ENCODE measurements at places on chromosomes 1 and 21.
A peak's percentile ranks its signal among the peaks of the same experiment; 100 is the strongest.

DNA sequence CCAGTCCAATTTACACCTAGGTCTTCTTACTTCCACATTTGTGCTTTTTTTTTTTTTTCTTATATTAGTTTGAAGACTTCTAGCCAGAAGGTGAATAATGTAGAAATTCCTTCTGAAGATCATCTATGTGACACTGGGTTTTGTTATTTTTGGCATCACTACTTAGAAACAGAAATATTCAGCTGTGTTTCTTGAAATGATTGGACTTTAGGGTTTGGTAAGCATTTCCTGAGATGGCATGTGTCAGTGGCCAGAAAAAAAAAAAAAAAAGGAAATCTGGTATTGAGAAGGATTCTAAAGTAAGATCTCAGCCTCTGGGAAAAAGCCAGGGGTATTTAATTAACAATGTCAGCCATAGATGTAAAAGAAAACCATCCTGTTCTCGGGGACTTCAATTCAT, 43.4 kb upstream of the LRRC8C start:
- DNase-seq, result no peak

DNA sequence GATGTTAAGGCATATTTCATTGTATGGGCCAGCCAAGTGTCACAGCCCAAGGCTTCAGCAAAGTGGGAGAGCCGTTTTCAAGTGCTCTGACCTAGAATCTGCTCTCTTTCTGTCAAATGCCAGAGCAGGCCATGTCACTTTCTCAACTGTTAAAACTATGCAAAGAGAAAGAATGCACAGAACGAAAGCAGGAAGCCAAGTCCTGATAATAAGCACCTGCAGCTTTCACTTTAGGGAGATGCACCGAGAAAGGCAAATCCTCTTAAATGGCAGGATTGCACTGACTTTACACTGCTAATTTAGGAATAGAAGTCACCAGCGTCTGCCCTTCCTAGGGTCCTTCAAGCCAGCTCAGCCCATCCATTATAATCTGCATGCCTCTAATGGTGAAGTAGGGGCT, 49.2 kb upstream of the NTPCR start:
- DNase-seq, result no peak

GRCh38 chr21:34670962-34671348, 2.2 kb downstream of the CLIC6 start:
- no peak for DNase-seq

DNA sequence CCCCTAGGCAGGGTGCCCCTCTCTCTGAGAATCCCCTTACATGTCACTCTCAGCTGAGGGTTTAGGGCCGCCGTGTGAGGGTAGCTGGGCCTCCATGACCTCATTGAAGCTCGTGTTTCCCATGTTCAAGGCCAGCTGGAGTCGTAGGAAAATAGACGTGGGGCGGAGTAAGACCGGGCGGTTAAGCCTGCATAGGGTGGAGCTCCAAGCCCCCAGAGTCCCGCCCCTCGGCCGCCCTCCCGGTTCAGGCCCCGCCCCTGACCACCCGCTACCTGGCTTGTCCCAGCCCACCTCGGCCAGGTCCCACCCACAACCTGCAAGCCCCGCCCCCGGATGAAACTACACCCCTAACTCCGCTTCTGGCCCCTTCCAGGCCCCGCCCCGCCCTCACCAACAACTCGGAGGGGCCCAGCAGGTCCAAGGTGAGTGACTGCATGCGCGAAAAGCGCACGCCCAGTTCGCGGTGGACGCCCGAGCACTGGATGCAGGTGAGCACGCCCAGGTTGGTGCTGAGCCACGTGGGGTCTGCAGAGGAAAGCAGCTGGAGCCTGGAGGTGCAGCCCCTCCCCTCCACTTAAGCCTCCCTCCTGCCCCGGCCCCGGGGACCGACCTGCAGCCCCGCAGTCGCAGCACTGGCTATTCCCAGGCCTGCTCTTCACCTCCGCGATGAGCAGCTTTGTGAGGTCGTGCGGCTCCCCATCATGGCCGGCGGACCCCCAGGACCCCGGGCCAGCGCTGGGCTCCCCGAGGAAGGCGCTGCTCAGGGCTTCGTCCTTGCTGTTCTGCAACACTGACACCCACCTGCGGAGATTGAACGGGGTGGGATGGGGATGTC, 12.2 kb upstream of the TCEA3 start:
- no peak for DNase-seq

GRCh38 chr1:114112775-114113174, 40.9 kb downstream of the SYT6 start:
- no peak for DNase-seq

- no peak for DNase-seq
Measured at GRCh38 chr21:33403128-33403785, at the start of gene IFNGR2. Gene IFNGR2, plus strand, starts transcription at chr21:33403413. Its CDS starts 131 bp downstream, at chr21:33403544.

DNA sequence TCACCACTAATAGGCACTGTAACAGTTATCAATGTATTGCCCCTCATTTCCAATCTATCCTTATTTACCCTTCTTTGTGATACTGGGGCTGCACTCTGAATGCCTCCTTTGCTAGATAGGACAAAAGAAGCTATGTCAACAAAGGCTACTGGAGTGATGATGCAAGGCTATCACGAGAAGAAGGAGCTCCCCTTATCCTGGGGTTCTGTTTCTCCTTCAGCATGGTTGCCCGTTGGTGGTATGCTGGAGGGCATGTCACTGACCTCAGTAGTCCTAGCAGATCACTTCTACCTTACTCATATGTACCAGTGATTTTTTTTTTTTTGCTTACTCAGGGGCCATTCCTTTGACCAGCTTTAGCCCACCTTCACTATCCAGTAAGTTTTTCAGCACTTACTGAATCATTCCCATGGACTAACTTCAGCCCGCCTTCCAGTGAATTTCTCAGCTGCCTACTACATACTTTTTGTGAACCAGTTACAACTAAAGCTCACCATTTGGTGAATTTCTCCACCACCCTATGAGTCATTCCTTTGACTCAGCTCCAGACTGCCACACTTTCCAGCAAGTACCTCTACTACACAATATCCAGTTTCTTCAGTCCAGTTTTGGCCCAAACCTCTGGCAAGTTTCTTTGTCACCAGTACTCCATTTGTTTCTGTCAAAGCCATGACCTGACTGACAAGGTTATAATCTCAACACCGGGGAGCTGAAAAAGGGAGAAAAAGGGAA, 944.5 kb downstream of the KCNT2 start:
- peak; percentile 2 for DNase-seq

DNA sequence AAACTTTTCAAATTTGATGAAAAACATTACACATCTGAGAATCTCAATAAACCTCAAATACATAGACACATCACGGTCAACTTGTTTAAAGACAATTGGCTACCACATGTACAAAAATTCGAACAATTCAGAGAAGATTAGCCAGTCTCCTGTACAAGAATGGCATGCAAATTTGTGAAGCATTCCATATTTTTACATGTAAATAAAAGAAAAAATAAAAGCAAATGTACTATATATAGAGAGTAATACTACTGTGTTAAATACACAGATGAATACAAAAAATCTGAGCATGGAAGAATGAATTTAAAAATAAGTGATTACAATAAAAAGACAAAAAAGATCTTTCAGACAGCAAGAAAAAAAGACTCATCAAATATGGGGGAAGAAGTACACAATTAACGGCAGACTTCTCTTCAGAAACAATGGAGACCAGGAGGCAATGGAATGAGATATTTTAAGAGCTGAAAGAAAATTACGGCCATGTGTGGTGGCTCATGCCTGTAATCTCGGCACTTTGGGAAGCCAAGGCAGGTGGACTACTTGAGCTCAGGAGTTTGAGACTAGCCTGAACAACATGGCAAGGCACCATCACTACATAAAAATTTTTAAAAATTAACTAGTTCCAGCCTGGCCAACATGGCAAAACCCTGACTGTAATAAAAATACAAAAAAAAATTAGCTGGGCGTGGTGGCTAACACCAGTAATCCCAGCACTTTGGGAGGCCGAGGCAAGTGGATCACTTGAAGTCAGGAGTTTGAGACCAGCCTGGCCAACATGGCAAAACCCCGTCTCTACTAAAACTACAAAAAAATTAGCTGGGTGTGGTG, 23.2 kb downstream of the HAX1 start:
- no peak for DNase-seq

DNA sequence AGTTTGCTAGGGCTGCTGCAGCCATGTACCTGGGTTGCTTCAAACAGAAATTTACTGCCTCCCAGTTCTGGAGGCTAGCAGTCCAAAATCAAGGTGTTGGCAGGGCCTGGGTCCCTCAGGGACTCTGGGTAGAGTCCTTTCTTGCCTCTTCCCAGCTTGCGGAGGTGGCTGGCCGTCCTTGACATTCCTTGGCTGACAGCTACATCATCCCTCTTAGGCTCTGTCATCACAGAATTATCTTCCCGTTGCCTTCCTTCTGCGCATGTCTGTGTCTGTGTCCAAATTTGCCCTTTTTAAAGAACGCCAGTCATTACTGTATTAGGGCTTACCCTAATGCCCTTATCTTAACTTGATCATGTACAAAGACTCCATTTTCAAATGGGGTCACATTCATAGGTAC, 37.6 kb upstream of the PGBD5 start:
- no peak for DNase-seq

GRCh38 chr1:88612292-88612691, 71.8 kb upstream of the PKN2 start:
- no peak for DNase-seq

DNA sequence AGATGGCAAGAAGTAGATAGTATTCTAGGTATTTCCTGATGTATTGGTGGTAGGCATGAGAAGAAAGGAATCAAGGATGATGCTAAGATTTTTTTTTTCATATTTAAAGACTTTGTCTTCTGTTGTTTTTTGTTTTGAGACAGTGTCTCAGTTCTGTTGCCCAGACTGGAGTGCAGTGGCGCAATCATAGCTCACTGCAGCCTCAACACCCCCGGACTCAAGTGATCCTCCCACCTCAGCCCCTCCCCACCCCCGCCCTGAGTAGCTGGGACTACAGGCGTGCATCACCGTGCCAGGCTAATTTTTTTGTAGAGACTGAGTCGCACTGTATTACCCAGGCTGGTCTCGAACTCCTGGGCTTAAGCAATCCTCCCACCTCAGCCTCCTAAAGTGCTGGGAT, 2.8 kb upstream of the CAPZB start:
- no peak for DNase-seq

DNA sequence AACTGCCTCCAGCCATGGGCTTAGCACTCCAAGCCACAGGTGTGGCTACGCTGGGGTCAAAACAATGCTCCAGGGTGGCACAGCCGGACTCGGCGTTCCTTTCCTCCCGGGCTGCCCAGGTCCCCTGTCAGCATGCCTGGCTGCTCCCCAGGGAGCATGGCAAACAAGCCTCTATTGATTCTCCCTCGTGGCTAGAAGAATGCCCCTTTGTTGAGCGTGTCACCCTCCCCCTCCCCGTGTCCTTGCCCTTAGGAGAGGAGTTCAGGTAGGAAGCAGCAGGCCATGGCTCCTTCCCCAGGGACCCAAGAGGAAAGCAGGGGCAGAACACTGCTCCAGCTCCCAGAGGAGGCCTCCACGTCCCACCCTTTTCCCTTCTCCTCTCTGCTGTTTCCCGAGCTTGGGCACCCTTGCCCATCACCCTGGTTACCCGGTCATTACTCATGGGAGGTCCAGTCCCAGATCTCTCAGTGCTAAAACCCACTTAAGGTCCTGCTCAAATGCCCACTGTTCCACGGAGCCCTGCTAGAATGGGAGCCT, 57.4 kb upstream of the CITED4 start:
- DNase-seq, result no peak

GRCh38 chr1:12618965-12619791, 1.2 kb upstream of the DHRS3 start:
- no peak for DNase-seq

GRCh38 chr1:164020391-164020790, 538.6 kb upstream of the PBX1 start:
- DNase-seq, result no peak

DNA sequence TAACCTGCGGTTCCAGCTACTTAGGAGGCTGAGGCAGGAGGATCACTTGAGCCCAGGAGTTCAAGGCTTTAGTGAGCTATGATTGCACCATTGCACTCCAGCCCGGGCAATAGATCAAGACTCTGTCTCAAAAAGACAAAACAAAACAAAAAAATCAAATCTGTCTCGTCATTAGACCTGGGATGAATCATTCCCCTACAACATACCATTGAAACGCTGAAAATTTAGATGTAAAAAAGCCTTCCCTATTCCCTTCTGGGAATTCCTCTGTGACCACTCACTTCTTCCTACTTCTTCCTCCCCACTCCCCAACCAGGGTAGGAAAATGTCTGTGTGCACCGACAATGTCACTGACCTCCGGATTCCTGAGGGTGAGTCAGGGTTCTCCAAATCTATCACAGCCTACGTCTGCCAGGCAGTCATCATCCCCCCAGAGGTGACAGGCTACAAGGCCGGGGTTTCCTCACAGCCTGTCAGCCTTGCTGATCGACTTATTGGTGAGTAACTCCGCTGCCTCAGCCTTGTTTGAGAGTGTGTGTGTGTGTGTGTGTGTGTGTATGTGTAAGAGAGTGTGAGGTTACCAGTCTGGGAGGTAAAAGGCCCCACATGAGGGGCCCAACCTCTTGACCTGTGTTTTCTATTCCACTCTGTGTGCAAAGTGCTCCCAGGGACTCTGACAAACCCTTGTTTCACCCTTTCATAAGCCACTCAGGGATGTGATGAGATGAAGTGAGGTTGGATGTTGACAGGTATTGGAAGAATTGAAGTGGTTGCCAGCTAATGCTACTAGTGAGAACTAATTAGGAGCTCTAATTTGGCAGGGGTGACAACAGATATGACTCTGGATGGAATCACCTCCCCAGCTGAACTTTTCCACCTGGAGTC, 16.3 kb upstream of the SARS1 start:
- DNase-seq, result peak; percentile 43

- no peak for DNase-seq
Measured at GRCh38 chr1:23562137-23562876, 3.0 kb upstream of the ID3 start.

- no peak for DNase-seq
Measured at GRCh38 chr1:234440348-234440747, 38.6 kb downstream of the TARBP1 start.

GRCh38 chr1:223075834-223076233, 67.2 kb downstream of the TLR5 start:
- DNase-seq, result no peak

- DNase-seq, result no peak
Measured at GRCh38 chr1:196611873-196612272, 3.6 kb upstream of the KCNT2 start.

DNA sequence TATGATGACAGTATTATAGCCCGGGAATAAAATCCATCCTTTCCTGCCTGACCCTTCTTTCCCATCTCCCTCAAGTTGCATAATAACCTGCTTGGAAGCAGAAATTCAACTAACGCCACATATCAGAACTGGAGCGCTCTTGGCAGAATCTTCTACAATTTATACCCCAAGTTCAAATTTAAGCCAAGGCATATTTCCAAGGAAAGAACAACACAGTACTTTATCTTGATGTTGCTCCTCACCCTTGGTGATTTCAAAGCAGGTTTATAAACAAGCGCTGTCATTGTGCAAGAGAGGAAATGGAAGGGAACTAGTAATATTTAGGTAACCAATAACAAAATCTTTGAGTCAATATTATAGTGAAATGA, 38.0 kb upstream of the PTGFRN start:
- no peak for DNase-seq

- DNase-seq, result no peak
Measured at GRCh38 chr1:15835205-15835740, 12.2 kb upstream of the SPEN start.

Measured in Panc1 (cell line).